HL-60 (cell line): ENCODE measurements at places on chromosomes 5 and 9.

- DNase-seq, result no peak
These were observed 39.6 kb upstream of the SLC6A19 start for GRCh38 chr5:1161833-1162229.

- peak; percentile 10 for DNase-seq
These were observed 19.9 kb downstream of the ABITRAM start for GRCh38 chr9:108953983-108954574.

- no peak for DNase-seq
These were observed 10.6 kb downstream of the PTBP3 start for GRCh38 chr9:112322701-112323377.

DNA sequence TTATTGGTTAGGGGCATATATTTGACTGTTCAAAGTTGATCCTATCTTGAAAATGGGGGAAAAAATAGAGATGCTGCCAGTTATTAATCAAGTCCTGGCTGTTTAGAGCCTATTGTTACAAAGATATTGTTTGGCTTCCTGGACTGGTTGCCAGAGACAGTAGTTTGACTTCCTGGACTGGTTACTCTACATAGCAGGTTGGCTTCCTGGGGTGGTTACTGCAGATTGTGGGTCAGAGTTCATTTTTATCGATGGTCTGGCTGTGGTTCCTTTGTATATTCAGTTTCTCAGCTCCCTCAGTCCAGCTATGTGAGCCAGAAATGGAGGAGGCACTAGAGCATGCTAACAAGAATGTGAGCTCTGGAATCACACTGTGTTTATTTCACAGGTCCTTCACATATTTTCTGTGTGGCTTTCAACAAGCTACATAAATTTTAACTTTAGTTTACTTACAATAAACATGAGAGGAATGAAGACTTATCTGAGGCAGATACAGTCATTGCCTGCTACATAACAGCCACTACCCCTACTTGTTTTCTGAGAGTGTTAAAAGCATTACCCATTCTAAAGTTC lies 137.6 kb downstream of the TRPM3 start:
- no peak for DNase-seq

DNA sequence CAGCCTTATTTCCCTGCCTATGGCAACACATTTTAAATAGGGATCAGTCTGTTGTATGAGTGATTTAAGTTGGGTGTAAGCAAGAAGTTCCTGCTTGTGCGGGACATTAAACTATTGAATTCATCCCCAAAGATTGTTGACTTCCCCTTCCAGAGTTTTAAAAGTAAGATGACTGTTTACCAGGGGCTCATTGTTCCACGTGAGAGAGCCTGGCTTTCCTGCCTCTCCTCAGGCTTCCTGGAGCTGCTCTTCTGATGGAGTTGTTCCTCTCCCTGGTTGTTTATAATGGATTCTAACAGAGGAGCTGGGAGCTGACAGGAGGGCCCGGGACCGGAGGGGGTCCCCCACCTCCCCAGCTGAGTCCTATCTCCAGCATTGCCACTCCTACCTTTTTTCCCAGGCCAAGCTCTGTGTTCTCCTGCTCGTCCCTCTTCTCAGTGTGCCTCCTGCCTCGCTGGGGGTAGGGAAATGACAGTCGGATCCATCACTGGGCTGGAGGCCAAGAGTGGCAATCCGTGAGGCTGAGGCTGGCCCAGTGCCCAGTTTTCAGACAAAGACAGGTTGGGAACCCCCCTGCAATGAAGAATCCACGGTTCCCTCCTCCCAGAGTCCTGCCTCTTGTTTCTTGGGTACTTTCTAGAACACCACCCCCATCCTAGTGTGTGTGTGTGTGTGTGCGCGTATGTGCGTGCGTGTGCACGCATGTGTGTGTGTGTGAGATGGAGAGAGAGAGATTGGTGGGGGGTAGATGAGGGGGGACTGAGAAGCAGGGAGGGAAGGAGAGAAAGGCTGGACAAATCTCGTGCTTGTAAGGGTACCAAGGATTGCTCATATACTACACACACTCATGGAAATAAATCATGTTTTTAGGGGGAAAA lies 123.7 kb upstream of the NFIB start:
- no peak for DNase-seq

- no peak for DNase-seq
These were observed 34.7 kb downstream of the INSL4 start for GRCh38 chr9:5265939-5266338.

DNA sequence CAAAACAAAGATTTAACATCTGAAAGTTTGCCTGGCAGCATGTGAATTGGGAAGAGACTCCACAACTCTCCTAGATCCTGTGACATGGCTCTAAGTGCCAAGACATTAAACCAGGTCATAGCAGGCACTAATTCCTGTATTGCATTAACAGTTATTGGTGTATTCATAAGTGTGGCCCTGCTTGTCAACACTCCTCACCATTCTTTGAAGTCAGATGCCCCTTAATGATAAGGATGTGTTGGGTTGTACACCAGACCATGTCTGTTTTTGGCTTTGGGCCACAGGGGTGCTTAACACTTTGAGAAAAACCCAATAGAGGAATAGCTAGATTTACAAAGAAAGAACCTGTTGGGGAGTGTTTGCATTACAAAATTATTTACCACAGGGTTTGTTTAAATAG lies 43.4 kb upstream of the PDE8B start:
- DNase-seq, result no peak

- no peak for DNase-seq
These were observed 125.6 kb upstream of the DMRT1 start for GRCh38 chr9:715743-716400.

DNA sequence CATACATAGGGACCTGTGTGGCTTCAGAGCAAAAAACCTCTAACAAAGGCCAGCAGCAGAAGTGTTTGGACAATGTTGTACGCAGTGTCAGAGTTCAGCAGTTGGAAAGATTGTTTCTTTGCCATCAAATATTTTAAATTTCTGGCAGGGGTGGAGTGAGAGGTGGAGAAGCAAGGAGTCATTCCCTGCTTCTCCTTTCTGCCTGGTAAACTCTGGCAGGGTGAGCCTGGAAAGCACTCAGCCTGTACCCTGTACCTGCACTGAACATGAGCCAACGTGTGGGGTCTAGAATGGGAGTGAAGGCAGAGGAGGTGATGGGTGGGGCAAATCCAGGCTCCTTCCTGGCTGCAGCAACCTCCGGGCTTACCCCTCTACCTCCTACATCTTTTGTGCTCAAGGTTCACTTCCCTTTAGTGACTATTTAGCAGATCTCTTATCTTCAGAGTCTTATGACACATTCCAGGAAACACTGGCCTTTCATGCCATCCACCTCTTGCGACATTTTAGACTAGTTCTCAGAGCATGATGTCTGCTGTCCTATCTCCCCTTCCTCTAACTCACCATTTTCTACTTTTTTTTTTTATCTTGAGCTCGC lies 445.0 kb upstream of the PIK3R1 start:
- peak; percentile 61 for DNase-seq

DNA sequence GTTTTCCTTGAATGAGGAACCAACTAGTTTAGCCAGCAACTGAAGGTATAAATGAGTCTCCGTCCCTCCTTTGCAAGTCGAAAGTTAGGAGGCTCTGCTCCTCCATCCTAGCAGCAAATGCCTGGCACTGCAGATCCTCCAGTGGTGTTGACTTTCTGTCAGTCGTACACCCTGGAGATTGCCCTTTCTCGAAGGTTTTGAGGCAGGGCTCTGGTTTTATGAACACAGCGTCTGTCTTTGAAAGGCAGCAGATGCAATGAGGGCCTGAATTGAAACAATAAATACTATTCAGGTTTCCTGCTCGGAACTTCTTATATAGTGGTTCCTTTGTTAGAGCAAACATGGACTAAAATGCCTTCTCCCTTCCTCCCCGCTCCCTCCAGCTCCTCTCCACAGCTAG lies 284.0 kb downstream of the TMEM38B start:
- DNase-seq, result no peak

DNA sequence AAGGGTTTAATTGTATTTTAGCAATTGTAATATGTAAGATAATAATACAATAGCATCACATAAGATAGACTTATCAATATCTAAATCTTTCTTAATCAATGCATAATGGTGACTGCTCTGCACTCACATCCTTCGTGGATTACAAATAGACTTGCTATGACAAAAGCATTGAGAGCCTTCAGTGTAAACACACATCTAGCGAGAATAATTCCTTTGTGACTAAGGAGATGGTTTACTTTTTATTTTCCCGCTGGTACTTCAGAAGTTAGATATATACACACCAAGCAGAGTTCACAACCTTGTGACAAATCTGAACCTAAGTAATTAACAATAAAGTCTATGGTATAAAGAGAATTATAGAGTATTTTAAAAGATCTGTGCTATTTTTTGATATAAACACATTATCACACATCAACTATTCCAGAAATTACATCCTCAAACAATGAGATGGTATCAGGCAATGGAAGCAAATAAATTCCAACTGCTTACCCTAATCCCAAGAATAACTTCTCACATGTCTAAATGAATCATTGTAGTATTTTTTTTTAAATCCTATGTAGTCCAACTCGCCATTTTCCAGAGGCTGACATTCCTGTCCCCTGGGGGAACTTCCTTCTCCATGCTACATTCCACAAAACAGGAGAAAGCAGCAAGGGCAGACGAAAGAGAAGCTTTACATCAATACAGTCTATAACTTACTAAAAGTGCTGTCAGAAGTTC lies 51.2 kb downstream of the MAPKAP1 start:
- DNase-seq, result no peak

- DNase-seq, result peak; percentile 14
These were observed 38.0 kb downstream of the KIF24 start for GRCh38 chr9:34291023-34291422.

DNA sequence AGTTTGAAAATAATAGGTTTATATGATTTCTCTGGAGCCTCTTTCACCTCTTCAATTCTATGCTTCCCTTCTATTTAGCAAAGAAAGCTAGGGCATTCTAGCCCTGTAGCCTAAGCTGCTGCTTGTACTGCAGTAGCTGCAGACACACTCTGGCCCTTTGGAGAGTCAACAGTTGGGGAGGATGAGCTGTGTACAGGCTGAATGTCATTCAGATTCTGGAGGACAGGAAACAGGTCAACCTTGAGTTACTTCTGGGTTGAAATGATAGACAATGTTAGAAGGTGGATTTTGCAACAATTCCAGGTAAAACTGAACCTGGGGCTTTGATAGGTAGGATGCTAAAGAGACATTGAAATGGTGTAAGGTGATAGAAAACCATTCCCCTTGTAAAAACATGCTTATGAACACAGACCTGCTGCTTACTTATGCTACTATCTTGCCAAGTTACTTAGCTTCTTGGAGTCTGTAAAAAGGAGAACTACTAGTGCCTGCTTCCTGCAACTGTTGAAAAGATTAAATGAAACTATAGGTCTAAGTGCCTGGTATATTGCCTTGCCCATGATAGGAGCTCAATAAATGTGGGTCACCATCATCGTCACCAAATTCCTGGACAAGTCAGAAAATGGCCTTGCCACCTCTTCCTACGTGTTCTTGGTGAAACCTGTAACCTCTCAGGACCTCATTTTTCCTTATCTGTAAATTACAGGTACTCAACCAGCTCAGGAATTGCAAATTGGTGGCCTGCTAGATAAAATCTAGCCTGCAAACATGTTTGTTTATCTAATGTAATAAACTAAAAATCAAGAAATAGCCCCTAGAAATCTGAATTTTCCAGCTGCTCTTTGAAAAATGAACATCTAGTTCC lies 83.7 kb downstream of the GALNT10 start:
- DNase-seq, result no peak

GRCh38 chr5:135930029-135930948 lies 24.5 kb downstream of the LECT2 start:
- no peak for DNase-seq

- DNase-seq, result no peak
These were observed 941 bp downstream of the XPA start for GRCh38 chr9:97695995-97696802.

DNA sequence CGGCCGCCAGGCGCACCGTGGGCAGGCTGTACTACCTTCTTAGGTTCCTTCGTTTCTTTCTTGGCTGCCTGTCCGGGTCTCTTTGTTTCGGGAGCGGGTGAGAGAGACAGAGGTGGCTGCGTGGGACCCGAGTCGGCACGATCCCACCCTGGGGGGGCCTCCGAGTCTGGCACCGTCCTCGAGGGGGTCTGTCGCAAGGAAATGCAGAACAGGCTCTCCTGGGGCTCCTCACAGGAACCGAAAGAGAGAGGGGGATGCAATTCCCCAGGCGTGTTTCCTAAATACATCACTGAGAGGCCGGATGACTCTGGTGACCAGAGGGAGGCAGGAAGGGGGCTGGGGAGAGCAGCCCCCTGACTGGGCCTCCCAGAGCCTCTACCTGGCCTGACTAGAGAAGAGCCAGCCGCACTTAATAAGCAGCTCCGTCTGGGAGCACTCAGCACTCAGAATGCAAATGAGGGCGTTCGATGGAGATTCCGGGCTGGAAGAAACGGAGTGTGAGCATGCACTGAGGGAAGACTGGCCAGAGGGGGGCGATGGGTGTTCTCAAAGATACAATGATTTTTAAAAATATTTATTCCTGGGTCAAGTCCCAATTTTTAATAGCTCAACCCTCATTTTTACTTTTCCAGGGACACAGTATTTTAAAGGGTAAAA lies 11.7 kb upstream of the INPP5E start:
- no peak for DNase-seq

DNA sequence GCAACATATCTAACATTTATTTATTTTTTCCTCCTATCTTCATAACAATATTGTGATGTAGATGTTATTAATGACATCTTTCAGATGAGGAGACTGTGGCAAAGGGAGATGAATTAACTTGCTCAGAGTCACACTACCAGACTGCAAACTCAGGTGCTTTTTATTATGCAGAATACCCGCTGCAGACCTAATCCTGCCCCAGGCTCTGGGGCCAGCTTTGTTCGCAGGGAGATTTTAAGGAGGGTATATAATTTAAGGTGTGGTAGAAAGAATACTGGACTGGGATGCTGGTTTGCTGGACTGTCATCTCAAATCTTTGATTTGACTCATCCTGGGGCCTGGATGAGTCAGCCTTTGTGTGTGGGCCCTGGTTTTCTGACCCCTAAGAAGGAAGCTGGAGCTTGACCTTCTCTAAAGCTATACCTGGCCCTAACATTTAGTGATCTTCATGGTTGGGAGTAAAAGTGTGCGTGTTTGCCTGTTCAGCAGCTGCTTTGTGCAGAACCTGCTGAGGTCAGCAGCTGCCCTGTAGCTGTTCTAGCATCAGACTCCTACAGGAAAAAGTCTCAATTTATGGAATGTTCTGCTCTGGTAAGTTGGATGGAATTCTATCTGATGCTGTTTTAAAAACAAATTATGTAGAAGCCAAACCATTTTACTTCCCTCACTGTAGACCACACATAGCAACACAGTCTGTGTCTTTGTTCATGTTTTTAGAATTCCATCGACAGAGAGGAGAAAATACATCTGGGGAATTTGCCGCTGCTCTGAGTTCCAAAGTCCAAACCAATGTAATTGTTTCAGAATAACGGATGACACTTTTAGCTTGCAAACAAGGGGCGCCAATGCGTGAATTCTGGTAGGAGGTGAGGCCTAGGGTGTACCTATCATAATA lies 4.5 kb downstream of the SLC36A1 start:
- no peak for DNase-seq

- no peak for DNase-seq
These were observed 79.3 kb upstream of the TBC1D2 start for GRCh38 chr9:98334796-98335195.

- no peak for DNase-seq
These were observed 25.9 kb downstream of the CPLX2 start for GRCh38 chr5:175897285-175897684.
